ENCODE measurements at places on chromosomes 7 and 10.

- no peak for DNase-seq
Observed at GRCh38 chr7:69166979-69167516, 431.2 kb upstream of the AUTS2 start.

GRCh38 chr7:2941216-2941859 lies 97.2 kb upstream of the GNA12 start:
- no peak for DNase-seq

- DNase-seq, result peak; percentile 95
Observed at GRCh38 chr10:3231951-3232730, 59.6 kb upstream of the PITRM1 start.

- no peak for DNase-seq
Observed at GRCh38 chr10:13983035-13983434, 347.7 kb downstream of the FRMD4A start.

DNA sequence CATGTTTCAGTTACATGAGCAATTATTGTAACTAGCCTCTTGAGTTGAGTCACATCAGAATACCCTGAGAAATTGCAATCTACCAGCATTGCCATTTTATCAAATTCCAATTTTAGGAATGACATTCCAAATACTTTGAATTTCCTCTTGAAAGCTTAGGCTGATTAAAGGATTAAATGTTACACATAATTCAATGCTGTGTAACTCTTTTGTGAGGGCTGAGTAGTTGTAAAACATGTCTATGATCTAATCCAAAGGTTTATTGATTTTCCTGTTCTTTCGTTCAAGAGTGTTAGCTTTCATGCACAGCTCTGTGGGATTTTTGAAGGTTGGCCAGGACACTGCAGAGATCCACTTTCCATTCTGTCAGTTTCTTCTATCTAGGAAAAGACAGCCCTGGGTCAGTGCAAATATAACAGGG lies 193.1 kb downstream of the SORCS1 start:
- no peak for DNase-seq

DNA sequence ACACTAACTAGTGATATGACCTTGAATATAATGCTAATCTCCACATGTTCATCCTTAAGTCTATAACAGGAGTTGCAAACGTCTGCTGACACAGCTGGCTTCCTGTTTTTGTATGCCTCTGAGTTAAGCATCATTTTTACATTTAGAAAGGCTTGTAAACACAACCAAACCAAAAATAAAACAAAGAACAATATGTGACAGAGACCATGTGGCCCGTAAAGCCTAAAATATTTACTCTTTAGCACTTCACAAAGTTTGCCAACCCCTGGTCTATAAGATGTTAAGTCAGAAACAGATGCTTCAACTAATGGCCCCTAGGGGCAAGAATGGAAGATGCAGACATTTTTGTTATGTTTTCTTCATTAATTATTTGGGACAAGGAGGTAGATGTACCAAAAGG lies 109.3 kb downstream of the CPEB3 start:
- peak; percentile 3 for DNase-seq

- DNase-seq, result no peak
Observed at GRCh38 chr10:55426138-55426537, 625.1 kb upstream of the PCDH15 start.

DNA sequence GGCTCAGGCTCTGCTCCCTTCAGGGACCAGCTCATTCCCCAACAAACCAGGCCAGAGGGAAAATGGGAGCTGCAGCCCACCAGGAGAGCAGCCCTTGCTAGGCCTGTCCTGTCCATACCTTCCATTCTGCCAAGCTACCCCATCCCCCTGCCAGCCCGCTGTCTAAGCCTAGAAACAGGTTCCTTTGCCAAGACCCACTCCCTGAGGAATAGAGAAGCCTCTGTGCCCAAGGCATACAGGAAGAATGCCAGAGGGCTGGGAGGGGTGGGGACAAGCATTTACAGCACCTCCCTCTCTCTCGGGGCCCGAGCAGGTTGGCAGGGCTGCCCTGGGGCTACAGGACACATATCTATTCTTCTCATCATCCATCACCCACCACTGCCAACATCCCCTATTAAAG lies 178.3 kb downstream of the GRID1 start:
- DNase-seq, result no peak

GRCh38 chr10:77601488-77601887 lies 36.1 kb downstream of the KCNMA1 start:
- DNase-seq, result no peak

DNA sequence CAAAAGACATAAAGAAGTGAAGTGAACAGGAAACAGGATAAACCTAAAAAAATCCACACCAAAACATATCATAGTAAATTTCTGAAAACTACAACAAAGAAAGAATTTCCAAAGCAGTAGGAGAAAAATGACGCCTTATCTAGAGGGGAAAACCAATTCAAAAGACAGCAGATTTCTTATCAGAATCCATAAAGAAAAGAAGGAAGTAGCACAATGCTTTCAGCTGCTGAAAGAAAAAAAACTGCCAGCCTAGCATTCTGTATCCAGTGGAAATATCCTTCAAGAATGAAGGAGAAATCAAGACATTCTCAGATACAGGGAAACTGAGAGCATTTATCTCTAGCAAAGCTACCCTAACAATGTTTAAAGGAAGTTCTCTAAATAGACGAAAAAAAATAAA lies 37.8 kb downstream of the PDLIM1 start:
- no peak for DNase-seq

DNA sequence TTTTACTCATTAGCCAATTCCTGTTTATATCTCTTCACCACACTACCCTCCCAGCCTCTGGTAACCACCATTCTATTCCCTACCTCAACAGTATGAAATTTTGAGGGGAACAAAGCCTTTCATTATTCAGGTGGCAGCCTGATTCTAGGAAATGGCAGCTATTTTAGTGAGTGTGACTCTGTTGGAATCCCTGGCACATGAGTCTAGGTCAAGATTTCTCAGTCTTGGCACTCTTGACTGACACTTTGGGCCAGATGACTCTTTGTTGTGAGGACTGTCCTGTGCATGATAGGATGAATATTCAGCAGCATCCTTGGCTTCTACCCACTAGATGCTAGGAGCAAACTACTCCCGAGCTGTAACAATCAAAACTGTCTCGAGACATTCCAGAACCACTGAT lies 322.8 kb upstream of the PHYHIPL start:
- DNase-seq, result no peak

DNA sequence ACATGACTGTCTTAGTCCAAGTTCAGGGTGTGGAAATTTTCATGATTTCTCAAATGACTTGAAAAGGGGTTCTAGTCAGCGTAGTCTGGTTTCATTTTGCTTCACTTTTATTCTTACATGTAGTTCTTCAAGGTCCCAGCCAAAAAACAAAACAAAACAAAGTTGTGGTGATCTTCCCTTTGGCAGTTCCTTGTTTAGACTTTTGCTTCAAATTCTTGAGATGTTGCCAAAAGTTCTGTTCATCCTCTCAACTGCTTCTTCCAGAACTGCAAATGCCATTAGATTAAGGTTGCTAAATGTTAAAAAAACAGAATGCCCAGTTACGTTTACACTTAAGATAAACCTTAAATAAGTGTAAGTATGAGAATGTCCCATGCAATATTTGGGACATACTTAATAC lies 370.8 kb upstream of the LRRTM3 start:
- peak; percentile 49 for DNase-seq

DNA sequence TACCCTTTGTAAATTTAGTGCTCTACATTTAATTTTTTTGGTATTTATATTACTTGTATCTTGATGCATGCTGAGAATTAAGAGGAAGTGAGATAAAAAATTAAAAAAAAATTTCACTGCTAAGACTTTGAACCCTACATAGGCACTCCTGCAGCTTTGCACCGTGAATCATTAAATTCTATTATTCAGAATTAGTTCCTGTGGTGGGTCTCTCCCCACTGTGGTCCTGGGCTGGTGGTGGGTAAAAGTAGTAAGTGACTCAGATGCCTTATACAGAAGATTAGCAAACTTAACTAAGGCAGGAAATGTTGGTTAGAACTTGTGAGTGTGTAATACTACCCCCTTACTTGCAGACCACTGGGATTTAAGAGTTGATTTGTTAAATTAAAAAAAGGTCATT lies 72.6 kb downstream of the AP3M1 start:
- DNase-seq, result peak; percentile 84

- no peak for DNase-seq
Observed at GRCh38 chr10:128957221-128957620, 509.8 kb upstream of the MGMT start.

DNA sequence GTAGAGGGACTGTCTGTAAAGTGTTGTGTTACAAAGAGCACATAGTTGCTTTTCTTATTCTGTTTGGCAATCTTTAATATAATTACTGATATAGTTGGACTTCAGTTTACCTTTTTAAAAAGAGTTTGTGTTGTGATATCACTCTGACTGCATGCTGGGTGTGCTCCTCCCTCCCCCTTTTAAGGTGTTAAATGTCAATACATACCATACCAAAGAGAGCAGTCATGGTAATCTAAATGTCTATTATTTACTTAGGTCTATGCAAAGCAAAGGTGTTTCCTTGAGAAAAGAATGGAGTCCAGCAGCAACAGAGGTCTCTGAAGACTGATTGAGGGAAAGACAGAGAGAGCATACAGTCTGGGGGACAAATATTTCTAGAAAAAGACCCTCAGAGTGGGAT lies 275.1 kb upstream of the NRP1 start:
- DNase-seq, result no peak

DNA sequence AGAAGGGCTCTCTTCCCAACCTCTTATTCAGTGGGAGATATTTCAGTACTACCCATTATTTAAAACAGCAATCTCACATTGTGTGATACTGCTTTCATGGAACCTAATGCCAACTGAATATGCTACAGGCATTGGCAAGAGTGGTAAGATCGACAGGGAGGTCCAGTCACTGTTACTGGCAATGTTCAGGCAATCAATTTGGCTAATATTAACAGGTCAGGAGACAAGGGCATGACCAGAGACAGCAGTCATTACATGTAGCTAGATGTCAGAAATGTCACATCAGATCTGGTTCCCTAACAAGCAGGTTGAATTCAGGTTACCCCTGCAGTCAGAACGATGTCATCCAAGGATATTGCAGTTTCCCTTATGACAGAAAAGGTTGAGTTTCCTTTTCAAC lies 129.4 kb downstream of the ARHGAP12 start:
- no peak for DNase-seq

DNA sequence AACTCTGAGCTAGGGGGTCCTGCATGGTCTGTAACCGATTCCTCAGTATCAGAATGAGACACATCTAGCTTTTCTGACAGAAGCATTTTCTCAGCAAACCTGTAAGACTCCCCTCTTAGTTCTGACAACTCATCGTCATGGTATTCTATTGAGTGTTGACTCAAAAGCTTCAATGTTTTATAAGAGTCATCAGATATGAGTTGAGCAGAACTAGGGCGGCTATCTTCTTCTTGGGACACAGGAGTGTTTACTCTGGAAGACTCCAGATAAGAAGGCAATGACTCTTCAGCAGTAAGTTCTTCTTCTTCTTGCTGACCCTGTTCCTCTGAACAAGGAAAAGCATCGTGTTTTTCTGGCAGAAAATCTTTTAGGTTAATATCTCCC lies 167.0 kb upstream of the CCDC6 start:
- peak; percentile 18 for DNase-seq

GRCh38 chr7:111513566-111513965 lies 48.7 kb downstream of the IMMP2L start:
- DNase-seq, result no peak

- DNase-seq, result peak; percentile 38
Observed at GRCh38 chr7:104982308-104983075, 31.5 kb upstream of the KMT2E start.

DNA sequence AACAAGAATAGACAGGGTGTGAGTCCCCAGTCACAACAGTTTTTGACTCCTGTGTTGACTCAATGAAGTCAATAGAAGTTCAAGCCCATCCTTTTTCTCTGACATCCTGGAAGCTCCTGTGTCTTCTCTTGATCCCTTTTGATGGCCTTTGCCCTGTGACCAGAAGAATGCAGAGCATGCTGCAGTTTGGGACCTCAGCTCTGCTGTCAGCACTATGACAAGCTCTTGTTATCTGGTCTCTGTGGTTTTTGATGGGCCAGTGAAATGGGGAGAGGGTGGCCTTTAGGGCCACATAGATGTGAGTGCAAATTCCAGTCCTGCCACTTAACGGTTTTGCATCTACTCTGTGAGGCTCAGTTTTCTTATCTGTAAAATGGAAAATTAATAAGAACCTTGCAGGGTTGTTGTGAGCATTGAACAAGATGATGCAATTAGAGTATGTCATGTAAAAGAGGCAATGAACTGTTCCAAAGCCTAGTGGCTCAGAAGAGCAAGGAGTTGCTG lies 102.4 kb upstream of the IKZF1 start:
- no peak for DNase-seq

- DNase-seq, result no peak
Observed at GRCh38 chr7:120395526-120396019, 122.6 kb downstream of the KCND2 start.

GRCh38 chr7:22855049-22855392 lies 32.4 kb upstream of the TOMM7 start:
- DNase-seq, result no peak

DNA sequence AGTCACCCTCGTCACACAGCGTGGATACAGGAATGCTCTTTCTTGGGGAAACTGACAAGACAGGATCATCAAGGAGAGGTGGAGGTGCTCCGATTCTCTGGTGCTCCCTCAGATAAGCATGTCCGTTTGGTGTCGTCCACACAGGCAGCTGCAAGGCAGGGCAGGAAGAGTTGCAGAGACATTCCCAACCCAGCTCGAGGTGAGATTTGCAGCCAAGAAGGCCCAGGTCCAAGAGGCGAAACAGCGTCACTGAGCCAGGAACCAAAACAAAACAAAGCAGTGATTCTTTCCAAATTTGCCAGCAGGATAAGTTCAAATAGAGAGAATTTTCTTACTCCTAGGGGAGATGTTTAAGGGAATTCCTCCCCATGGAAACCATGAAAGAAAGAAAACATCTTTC lies 386.5 kb upstream of the PFKP start:
- DNase-seq, result no peak

- DNase-seq, result peak; percentile 99
Observed at GRCh38 chr7:2175514-2175913, 57.2 kb downstream of the MAD1L1 start.

DNA sequence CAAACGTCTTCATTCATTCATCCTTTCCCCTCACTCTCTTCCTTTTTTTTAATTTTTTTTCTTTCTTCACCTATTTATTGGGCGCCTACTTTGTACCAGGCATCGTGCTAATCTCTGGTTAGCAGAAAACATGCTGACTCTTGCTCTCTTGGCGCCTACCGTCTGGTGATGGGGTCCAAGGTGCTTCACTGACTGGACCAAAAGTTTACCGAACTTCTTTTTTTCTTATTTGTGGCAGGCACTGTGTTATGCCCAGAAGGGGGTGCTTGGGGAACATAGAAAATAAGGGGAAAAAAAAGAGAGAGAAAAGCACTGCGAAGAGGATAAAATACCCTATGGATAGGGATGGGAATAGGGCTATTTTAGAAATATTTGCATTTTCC lies 505 bp upstream of the FAM204A start:
- peak; percentile 6 for DNase-seq

GRCh38 chr7:46291601-46292150 lies 370.6 kb upstream of the IGFBP3 start:
- peak; percentile 91 for DNase-seq

GRCh38 chr10:11118686-11119085 lies 101.0 kb downstream of the CELF2 start:
- DNase-seq, result no peak

GRCh38 chr10:14751014-14751896 lies 23.4 kb downstream of the FAM107B start:
- DNase-seq, result peak; percentile 34

- DNase-seq, result peak; percentile 37
Observed at GRCh38 chr10:110820321-110820814, 51.4 kb upstream of the PDCD4 start.

- peak; percentile 62 for DNase-seq
Observed at GRCh38 chr7:112290065-112290464, 83.6 kb downstream of the ZNF277 start.

GRCh38 chr7:127844707-127845331 lies 186.4 kb downstream of the LRRC4 start:
- DNase-seq, result no peak
